CD8-positive, alpha-beta memory T cell (primary cell): ENCODE measurements at places on chromosomes 7 and 10. TPM values are rescaled to one million over a fixed set of nuclear protein-coding genes. Genes with fewer than 3 reads are reported as not detected.
A peak's percentile ranks its signal among the peaks of the same experiment; 100 is the strongest.

ZNF25 gene
- total RNA-seq: 4.6 TPM

- no peaks in the 10 kb centered on the region for H3K27me3 ChIP-seq
- DNase-seq: no peak
- H3K4me1 ChIP-seq: no peaks in the 10 kb centered on the region
These were observed 37.1 kb upstream of the SRI start for GRCh38 chr7:88256906-88257305.

DNA sequence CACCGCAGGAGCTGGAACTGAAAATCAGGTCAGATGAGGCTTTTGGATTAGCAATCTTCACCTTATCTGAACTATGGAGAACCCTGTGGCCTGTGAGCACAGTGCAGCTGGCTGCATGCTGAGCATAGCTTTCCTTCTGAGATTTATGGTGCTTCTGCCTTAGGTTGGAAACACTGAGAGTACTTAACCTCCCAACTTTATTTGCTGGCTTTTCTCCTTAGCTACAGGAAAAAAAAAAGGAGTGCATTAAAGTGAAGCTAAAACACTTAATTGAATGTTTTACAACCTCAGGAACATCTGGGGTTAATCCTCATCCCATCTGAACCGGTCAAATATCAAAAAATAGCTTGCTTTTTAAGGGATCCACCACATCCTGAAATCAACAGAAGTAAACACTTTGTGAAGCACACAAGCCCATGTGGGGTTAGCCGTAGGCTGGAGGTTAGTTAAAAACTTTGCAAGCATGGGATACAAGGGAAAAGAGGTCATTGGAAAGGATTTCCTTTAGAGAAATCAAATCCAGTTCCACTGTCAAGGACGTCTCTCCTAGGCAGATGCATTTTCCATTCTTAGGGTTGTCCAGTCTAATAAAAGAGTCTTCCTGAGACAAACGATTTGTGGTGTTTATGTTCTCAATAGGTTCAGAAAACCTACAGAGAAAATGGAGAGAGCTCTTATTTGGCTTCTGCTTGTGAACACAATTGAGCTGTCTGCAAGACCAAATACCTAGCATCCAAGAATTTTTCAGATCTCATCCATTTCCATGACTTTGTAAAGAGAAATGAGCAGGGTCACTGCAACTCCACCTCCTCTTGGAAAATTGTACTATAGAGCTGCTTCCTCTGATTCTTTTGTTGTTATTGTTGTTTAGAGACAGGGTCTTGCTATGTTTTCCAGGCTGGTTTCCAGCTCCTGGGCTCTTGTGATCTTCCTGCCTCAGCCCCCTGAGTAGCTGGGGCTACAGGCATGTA, 470.4 kb upstream of the IGFBP3 start:
- no peaks in the 10 kb centered on the region for H3K27me3 ChIP-seq
- H3K27ac ChIP-seq: no peak overlapping the region
- no peaks in the 10 kb centered on the region for H3K4me1 ChIP-seq
- DNase-seq: no peak
- H3K4me3 ChIP-seq: no peak overlapping the region

GRCh38 chr10:49837051-49837478, 74.9 kb upstream of the OGDHL start:
- peaks cover 7% of the 10 kb centered on the region for H3K36me3 ChIP-seq
- no peaks in the 10 kb centered on the region for H3K4me1 ChIP-seq
- DNase-seq: no peak
- no peak overlapping the region for H3K4me3 ChIP-seq
- H3K27ac ChIP-seq: no peak overlapping the region

DNA sequence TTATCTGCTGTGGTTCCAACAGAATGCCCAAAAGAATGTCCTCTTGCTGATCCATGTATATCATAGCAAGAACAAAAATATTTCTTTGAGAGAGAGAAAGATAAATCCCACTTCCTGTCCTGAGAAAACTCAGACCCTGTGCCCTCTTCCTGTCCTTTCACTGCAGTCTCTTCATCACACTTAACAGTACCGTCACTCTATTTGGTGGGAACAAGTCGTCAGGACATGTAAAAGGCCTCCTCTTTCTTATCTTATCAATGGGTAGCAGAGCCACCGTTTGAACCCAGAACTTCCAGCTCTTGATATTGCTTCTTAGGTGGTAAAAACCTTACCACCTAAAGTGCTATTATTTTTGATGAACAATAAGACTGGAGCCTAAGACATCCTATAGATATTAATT, 43.9 kb downstream of the CHRM2 start:
- DNase-seq: no peak
- H3K27ac ChIP-seq: no peak overlapping the region
- no peaks in the 10 kb centered on the region for H3K27me3 ChIP-seq
- H3K4me1 ChIP-seq: no peaks in the 10 kb centered on the region
- H3K36me3 ChIP-seq: no peaks in the 10 kb centered on the region

GRCh38 chr7:32618470-32618869, 123.2 kb downstream of the AVL9 start:
- no peak overlapping the region for H3K4me3 ChIP-seq
- H3K4me1 ChIP-seq: no peaks in the 10 kb centered on the region
- DNase-seq: no peak
- H3K36me3 ChIP-seq: no peaks in the 10 kb centered on the region
- H3K27ac ChIP-seq: peak overlapping the region; percentile 6
- no peaks in the 10 kb centered on the region for H3K27me3 ChIP-seq

CCDC7 gene
- 11.6 TPM for total RNA-seq

GRCh38 chr10:35564341-35564968, 40.7 kb upstream of the GJD4 start:
- peaks cover 6% of the 10 kb centered on the region for H3K36me3 ChIP-seq
- no peak overlapping the region for H3K4me3 ChIP-seq
- no peaks in the 10 kb centered on the region for H3K4me1 ChIP-seq
- H3K27me3 ChIP-seq: no peaks in the 10 kb centered on the region
- no peak overlapping the region for H3K27ac ChIP-seq

DNA sequence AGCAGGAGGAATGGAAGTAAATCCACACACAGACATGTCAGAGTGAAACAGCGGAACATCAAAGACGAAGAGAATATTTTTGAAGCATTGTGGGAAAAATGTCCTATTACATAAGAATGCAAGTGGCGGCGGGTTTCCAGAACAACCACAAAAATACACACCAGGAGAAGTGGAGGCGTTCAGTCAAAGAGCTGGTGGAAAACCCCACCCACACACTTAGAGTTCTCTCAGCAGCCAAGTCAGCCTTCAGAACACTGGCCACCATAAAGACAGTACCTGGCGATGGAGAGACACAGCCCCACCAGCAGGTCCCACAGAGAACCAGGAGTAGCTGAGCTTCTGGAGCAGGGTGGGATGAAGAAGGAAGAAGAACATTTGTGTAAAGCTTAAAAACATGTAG, 23.7 kb downstream of the NKX6-2 start:
- H3K4me3 ChIP-seq: no peak overlapping the region
- H3K4me1 ChIP-seq: no peaks in the 10 kb centered on the region
- no peaks in the 10 kb centered on the region for H3K36me3 ChIP-seq
- no peaks in the 10 kb centered on the region for H3K27me3 ChIP-seq
- no peak for DNase-seq

DNA sequence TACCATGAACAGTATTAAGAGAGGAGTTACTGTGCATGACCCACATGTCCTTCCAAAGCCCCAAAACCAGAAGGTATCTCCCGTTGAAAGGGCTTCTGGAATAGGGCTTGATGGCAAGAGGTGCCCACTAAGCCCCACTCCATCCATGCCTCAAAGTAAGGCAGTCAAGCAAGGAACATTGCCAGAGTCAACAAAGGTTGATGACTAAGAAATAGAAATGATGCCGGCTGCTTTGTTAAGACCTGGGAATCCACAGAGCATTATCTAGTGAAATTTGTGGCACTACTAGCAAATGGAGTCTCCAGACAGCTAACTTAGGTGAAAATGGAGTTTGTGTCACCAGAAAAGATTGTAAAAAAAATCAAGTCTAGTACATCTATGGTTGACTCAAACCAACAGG, 6.2 kb downstream of the SFR1 start:
- H3K27me3 ChIP-seq: no peaks in the 10 kb centered on the region
- no peak for DNase-seq
- no peaks in the 10 kb centered on the region for H3K36me3 ChIP-seq
- H3K4me1 ChIP-seq: peaks cover 2% of the 10 kb centered on the region
- no peak overlapping the region for H3K4me3 ChIP-seq
- H3K27ac ChIP-seq: no peak overlapping the region

DNA sequence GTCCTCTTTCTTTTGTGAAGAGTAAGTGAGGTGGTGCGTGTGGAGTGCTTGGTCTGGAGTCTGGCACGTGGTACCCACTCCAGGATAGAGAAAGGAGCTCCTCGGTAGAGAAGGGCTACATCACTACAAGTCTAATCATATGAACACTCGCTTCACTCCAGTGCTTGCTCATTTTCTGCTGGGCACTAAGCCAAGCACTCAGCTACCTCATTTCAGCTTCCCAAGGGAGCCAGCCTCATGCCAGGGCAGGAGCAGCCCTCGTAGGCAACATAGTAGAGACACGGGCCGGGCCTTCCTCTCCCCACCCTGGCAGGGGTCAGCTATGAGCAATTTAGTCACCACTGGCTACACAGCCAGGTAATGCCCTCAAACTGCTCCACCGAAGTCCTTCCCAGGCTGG, 11.4 kb upstream of the HSPA12A start:
- no peaks in the 10 kb centered on the region for H3K36me3 ChIP-seq
- no peaks in the 10 kb centered on the region for H3K4me1 ChIP-seq
- H3K27ac ChIP-seq: no peak overlapping the region
- H3K27me3 ChIP-seq: peaks cover 4% of the 10 kb centered on the region
- DNase-seq: no peak
